ENCODE measurements at places on chromosomes 12 and 14. TPM values are rescaled to one million over a fixed set of nuclear protein-coding genes. Genes with fewer than 3 reads are reported as not detected.

CD27 gene
- 0.17 TPM for total RNA-seq

ATF7IP gene
- total RNA-seq: 32.0 TPM

CD69 gene
- total RNA-seq: not detected

AGAP2 gene
- total RNA-seq: 0.15 TPM

DDX51 gene
- total RNA-seq: 7.1 TPM

VAMP1 gene
- 10.2 TPM for total RNA-seq

ZBTB1 gene
- total RNA-seq: 36.9 TPM

KLHL33 gene
- 0.17 TPM for total RNA-seq

TAS2R13 gene
- total RNA-seq: 4.7 TPM

DGLUCY gene
- 101 TPM for total RNA-seq

ACSM4 gene
- total RNA-seq: not detected

SLC25A47 gene
- not detected for total RNA-seq

IL31 gene
- not detected for total RNA-seq

FLRT2 gene
- total RNA-seq: 6.4 TPM

PRICKLE1 gene
- total RNA-seq: 3.6 TPM

IAPP gene
- not detected for total RNA-seq

SLC25A21 gene
- total RNA-seq: 0.73 TPM
